ENCODE measurements at places on chromosomes 16 and 17.

GRCh38 chr17:61478790-61479492 is 26.7 kb downstream of the TBX4 start:
- no peak for DNase-seq

GRCh38 chr16:52932321-52932720 is 120.4 kb downstream of the CHD9NB start:
- DNase-seq: no peak

DNA sequence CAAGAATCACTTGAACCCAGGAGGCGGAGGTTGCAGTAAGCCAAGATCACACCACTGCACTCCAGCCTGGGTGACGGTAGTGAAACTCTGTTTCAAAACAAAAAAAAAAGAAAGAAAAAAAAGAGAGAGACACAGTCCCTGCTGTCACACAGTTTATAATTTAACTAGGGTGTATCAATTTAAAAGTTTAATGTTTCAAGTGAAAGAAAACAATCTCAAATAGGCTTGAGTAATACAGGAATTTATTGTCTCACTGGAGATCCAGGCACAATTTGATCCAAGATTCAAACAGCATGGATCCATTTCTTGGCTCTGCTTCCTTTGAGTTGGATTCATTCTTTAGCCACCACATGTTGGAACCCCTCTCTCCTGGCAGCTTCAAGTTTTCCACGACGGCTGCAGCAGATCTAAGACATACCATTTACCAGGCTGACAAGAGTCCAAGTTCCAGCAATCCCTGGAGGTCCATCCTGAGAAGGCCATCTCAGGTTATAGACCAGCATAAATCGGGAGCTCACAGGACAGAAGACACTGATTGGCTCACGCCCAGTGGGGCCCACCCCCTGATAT is 97.5 kb downstream of the YPEL2 start:
- no peak for DNase-seq

- no peak for DNase-seq
Measured at GRCh38 chr16:85982563-85982939, 83.6 kb downstream of the IRF8 start.

DNA sequence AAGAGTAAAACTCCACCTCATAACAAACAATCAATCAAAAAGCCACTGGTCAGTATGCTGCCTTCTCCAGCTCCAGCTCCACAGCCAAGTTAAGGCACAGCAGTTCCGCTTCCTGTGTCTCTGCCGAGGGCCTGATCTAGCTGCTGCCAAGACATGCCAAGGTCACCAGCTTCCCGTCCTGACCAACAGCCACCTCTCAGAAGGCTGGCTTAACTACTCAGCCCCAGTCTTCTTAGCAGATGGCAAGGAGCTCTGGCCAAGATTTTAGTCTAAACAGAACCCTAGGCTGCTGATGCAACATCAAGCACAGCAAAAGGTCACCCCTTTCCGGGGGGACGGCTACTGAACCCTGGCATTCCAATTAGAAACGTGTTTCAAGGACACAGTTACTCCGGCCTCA is 17.7 kb upstream of the MNT start:
- no peak for DNase-seq

DNA sequence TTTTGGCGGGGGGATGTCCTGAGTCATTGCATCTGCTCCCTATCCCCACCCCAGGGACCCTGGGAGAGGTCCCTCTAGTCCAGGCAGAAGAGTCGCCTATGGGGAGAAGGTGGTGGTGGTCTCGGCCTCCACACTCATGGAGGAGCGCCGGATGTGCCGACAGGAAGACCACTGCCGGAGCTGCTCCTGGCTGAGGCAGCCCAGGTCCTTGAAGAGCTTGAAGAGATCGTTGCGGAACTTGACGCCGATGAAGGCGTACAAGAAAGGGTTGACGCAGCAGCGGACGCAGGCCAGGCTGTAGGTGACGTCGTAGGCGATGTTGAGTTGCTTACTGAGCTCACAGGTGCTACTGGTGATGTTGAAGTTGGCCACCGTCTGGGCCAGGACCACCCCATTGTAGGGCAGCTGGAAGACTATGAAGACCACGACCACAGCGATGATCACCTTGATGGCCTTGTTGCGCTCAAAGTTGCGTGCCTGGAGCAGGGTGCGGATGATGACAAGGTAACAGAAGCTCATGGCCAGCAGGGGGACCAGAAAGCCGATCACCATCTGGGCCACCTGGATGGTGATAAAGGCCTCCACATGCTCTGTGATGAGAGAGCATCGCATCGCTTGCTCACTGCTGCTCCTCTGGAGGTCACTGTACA is 10.5 kb downstream of the CCR7 start:
- DNase-seq: peak; percentile 20

DNA sequence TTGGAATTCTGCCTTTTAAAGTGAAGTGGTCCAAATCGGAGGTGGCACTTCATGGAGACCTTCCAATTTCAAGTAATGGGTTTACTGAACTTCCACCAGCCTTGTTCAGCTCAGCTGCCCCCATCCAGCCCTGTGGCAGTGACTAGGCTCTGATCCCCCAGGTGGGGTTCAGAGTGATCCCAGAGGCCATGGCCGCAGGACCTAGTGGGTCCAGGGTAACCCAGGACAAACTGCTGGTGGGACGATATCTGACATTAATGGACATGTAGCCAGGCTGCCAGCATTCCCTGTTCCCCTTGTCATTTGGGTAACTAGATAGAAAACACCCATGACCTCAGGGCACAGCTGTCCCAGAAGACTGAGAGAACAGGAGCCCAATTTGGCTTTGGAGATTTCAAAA is 209.9 kb downstream of the GSG1L start:
- no peak for DNase-seq

DNA sequence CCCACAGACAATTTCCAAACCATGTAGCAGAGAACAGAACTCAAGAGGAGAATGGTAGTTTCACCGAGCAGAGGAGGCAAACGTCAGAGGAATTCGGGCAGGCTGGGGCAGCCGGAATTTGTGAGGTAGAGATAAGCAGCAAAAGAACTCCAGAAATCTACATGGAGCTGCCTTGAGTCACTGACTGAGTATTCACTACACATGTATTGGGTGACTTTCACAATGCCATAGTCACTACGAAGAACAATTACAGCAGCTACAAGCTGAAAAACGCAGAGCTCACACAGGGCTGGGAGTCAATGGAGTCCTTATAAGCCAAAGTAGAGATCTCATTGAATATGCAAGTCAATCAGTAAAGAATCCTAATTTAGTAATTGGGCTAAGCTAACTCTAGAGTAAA is 13.4 kb downstream of the CMC2 start:
- DNase-seq: no peak

DNA sequence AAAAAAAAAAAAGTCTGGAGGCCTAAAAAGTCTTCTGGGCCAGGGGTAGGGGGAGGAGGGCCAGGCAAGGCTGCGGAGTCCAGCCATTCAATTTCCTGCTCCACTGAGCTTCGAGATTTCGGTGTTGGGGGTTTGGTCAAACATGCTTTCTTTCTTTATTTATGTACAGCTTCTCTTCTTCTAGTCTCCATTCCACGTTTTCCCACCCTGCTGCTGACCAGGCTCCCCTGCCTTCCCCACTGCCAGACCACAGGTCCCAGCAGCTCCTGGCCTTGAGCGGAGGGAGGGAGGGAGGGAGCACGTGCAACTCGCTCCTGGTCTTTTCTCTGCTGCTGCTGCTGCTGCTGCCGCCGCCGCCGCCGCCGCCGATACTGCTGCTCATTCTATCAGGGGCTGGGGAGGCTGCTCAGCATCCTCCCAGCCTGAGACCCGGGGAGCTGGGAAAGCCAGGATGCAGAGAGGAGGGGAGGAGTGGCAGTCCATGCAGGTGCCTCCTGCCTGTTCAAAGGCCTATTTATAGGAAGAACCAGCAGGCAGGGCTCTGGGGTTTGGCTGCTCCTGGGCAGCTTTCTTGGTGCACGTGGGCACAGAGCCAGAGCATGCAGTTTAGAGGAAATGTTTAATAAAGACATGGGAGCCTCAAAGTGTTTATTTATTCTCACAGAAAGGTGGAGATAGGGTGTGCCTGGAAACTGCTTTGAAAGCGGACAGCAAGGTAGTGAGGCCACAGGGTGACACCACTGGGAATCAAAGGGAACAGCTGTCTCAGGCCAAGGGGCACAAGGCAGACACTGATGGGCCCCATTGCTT is 23.4 kb upstream of the ZFHX3 start:
- DNase-seq: no peak

DNA sequence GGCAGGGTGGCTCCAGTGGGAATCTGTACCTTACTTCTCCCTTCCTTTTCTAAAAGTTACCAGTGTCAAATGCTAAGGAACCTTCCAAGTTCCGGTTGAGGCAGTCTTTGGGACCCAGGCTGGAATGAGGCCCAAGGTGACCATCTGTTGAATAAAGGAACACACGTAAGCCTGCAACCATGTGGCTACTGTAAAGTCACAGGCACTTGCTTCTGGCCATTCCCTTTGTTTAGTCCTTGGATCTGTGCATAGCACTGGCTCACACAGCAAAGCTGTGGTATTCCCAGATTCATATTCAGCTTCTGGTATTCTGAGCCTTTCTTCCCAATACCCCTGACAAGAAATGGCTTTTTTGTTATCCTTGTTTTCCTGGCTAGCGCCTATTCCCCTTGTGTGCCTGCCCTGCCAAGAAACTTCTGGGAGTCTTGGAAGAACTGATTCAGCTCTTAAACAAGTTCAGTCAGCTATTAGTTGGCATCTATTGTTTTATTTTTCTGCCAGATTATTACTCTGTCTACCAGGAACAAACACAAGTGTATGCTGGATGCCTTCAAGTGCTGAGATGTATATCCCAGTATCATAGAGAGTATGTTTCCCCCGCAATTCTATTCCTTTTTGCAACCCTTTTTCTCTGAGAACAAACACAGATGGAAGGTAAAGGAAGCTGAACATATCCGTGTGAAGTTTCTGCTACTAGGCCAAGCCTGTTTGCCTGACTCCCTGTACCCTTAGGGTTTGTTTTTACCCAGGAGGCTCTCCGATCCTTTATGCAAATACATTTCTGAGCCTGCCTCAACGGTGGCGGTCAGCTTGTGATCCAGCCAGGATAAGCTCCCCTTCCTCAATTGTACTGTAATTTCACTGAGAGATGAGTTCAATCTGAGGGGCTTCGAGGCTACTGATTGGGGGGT is 13.2 kb downstream of the TMEM238L start:
- no peak for DNase-seq

GRCh38 chr17:13525876-13526275 is 75.9 kb downstream of the HS3ST3A1 start:
- DNase-seq: no peak

DNA sequence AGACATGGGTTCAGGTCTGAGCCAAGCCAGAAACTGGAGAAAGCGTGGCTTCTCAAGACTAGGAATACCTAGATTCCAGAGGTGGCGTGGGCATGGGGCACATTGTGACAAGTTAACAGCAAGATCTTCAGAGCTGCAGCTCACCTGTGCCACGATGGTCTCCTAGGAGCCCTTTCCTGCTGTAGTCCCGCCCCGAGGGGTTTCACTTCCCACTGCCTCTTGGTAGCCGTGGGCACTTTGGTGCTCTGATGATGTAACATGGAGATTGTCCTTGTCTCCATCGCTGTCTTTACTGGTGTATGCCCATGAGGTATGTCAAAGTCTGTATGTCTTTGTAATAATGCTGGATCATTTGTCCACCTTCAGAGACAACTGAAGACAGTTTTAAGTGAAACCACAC is 89.7 kb downstream of the WWOX start:
- no peak for DNase-seq

- DNase-seq: peak; percentile 78
Measured at GRCh38 chr17:80891397-80892018, 100.1 kb upstream of the CHMP6 start.

DNA sequence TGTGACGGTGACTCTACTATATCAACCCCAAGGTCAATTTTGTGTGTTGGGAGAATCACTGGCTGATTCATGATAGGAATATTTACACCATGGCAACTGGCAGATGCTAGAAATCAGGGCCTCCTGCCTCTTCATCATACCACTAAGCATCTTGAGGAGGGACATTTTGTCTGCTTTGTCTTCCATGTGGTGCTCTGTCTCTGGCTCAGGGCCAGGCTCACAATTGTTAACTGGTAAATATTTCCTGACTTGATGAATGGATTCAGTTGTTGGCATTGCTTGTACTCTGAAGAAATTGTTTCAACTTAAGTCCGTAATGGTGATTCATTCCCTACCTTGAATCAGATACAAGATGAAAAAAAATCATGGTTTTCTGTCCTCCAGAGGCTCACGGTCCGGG is 292.7 kb downstream of the HAPSTR1 start:
- DNase-seq: no peak

GRCh38 chr16:77816293-77816692 is 27.9 kb downstream of the VAT1L start:
- no peak for DNase-seq

DNA sequence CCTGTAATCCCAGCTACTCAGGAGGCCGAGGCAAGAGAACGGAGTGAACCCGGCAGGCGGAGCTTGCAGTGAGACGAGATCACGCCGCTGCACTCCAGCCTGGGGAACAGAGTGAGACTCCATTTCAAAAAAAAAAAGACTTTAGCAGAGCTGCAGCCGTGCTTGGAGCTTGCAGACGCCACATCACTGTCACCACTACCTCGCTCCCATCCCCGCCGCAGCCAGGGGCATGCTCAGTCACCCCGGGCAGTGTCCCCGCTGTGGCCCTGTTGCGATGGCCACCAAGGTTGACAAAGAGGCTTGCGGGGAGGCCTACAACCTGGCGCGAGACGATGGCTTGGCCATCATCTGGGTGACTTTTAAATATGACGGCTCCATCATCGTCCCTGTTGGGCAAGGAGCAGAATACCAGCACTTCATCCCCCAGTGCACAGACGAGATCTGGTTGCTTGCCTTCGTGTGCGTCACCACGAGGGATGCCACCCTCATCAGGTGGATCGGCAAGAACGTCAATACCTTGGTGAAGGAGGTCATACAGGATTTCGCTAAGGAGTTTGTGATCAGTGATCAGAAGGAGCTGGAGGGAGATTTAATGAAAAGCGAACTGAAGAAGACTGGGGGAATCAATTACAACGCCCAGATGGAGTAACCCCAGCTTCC is 118.1 kb downstream of the TNFRSF13B start:
- no peak for DNase-seq

Measured in GM13976 (cell line).